ENCODE measurements at places on chromosomes 7 and 10.

GRCh38 chr10:131571346-131571745 lies 259.8 kb upstream of the TCERG1L start:
- no peak for DNase-seq

- DNase-seq: no peak
Measured at GRCh38 chr7:25208525-25209221, 19.6 kb downstream of the NPVF start.

GRCh38 chr10:73850863-73851461 lies 23.4 kb downstream of the CAMK2G start:
- DNase-seq: peak; percentile 75

DNA sequence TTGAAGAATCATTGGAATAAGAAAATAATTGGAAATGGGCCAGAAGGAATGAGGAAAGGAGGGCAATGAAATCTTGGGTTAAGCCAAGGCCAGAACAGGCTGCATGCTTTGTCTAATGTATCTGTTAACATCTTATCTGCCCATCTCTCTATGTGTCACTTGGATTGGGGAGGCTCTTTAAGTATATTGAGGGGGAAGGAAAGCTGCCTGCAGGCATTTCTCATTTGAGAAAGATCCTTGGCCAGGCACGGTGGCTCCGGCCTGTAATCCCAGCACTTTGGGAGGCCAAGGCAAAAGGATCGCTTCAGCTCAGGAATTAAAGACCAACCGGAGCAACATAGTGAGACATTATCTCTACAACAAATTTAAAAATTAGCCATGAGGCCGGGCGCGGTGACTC lies 14.3 kb downstream of the PCBD1 start:
- DNase-seq: no peak

GRCh38 chr7:2037808-2038522 lies 194.8 kb downstream of the MAD1L1 start:
- DNase-seq: no peak
